Stimulated activated CD4-positive, alpha-beta T cell treated with anti-CD3 and anti-CD28 coated beads, Interleukin-15, amount 100 ng/mL, for 1 hour (primary cell): ENCODE measurements at places on chromosomes 12 and 14.

- no peak for DNase-seq
Observed at GRCh38 chr14:86141966-86142365, 612.0 kb downstream of the FLRT2 start.

- DNase-seq: no peak
Observed at GRCh38 chr14:23177181-23177580, 6.3 kb downstream of the SLC7A8 start.

GRCh38 chr14:68709007-68709406, 83.9 kb downstream of the ZFP36L1 start:
- no peak for DNase-seq

- no peak for DNase-seq
Observed at GRCh38 chr14:90023176-90023896, 38.5 kb upstream of the KCNK13 start.

DNA sequence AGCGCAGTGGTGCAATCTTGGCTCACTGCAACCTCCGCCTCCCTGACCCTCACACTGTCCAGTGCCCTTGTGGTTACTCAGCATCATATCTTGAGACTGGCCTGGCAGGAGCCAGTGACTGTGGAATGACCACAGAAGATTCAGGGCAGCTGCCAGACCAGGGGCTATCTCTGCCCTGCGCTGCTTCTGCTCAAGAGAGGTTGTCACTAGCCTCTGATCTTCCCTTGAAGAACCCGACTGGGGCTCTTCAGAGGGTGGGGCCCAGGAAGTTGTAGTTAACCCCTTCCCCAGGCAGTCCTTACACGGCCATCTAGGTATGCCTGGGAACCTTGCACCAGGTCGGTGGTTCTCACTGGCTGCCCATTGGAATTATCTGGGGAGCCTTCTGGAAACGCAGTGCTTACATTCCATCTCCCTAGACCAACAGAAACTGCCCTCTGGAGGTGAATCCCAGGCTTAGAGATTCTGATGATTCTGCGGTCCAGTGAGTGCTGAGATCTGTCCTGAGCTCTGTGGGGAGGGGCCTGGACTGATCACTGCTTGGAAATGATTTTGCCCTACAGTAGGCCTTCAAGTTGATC, 41.4 kb downstream of the PLEKHG3 start:
- DNase-seq: no peak

GRCh38 chr12:11710431-11710830, 61.0 kb downstream of the ETV6 start:
- DNase-seq: no peak

DNA sequence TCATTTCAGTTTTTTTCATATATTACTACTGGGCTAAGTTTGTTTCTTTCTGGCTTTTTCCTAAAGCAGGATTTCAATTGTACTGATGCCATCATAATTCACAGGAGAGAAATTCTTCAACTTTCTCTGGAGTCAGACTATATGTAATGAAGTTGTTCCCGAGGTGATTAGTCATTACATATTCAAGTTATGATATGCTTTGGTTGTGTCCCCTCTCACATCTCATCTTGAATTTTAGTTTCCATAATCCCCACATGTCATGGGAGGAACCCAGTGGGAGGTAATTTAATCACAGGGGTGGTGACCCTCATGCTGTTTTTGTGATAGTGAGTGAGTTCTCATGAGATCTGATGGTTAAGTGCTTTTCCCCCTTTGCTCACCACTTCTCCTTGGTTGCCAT, 227.5 kb upstream of the LRIG3 start:
- DNase-seq: no peak

DNA sequence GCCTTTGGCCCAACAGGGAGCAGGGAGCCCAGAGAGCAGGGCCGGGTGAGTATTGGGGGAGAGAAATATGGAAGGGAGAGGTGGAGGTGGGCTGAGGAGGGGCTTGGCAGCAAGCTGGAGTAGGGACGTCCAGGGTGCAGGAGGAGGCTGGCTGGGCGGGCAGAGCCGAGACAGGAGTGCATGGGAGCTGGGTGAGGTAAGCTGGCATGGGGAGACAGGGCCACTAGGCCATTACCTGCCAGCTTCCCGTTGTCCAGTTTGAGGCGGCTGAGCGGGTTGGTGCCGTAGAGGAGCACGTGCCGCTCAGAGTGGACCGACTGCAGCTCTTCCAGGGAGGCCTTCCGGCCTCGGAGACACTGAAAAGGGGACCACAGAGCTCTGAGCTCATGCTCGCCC, 18.3 kb downstream of the SLC48A1 start:
- no peak for DNase-seq

- DNase-seq: no peak
Observed at GRCh38 chr14:89350152-89350551, 66.9 kb downstream of the FOXN3 start.
